ENCODE measurements at places on chromosomes 12 and 14. TPM values are rescaled to one million over a fixed set of nuclear protein-coding genes. Genes with fewer than 3 reads are reported as not detected.

- no peak for DNase-seq
These were observed 91.9 kb downstream of the SYNE3 start for GRCh38 chr14:95424529-95424928.

- DNase-seq = no peak
These were observed 19.8 kb upstream of the CHFR start for GRCh38 chr12:132907216-132907615.

DNA sequence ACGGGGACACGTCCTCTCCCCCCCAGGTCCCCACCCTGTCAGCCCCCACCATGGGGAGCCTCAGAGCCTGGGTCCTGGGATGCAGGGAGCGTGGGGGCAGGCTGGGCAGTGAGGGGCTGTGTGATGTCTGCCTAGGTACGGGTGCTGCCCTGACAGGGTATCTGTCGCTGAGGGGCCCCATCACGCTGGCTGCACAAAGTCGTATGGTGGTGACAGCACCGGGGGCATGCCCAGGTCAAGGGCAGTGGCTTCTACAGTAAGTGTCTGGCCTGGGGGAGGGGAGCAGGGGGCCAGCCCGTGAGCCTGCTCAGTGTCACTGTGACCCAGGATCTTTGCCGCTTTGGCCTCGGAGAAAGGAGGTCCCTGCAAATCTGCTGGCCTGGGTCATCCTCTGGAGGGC, 23.3 kb downstream of the PAPLN start:
- no peak for DNase-seq

GRCh38 chr14:102087762-102088011, 843 bp upstream of the HSP90AA1 start:
- DNase-seq = no peak

DNA sequence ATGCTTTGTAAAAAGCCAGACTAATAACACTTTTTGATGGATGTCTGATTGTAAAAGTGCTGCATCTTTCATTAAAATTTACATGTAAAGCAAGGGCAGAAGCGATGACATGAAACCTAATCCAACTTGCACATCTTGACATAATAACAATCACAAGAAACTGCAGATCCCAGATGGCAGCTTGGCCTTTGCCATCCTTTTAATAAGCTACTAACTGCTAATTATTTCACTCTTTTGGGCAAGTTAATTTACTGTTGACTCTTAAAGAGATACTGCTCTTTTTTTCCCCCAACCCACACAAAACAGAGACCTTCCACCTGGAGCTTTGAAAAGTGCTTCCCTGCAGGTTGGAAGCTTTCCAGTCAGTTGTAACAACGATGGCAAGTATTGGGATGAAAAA, 137.5 kb downstream of the NRXN3 start:
- no peak for DNase-seq

DNA sequence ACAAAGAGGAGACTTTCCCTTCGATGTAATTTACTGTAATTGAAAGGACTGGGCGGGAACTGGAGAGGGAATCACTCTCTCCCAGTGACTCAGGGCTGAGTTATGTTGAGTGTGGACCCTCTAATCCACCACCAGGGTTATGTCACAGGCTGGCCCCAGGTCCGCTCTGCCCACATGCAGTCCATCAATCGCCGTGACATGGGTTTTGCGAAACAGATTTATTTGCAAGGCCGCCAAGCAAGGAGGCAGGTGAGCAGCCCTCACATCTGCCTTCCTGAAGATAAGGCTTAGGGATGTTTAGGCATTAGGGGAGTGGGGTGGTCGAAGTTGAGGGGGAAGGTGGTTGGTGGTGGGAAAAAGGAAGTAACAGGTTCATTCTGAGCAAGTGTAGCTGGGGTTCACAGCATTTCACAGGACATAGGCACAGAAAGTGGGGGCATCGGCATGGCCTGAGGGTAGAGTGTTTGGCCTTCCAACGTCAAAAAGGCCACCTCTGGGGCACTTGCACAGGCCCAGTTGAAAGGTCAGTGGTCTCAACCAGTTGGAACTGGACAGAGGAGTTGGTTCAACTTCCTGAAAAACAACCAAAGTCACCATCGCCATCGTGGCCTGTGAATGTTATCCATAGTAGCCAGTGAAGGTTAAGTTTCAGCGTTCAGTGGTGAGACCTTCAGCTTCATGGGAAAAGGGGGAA, 66.9 kb downstream of the DNAH10 start:
- DNase-seq = no peak

- DNase-seq = no peak
These were observed 66.3 kb downstream of the VRK1 start for GRCh38 chr14:96863327-96863985.

- DNase-seq = no peak
These were observed 523 bp upstream of the REP15 start for GRCh38 chr12:27695556-27696292.

DNA sequence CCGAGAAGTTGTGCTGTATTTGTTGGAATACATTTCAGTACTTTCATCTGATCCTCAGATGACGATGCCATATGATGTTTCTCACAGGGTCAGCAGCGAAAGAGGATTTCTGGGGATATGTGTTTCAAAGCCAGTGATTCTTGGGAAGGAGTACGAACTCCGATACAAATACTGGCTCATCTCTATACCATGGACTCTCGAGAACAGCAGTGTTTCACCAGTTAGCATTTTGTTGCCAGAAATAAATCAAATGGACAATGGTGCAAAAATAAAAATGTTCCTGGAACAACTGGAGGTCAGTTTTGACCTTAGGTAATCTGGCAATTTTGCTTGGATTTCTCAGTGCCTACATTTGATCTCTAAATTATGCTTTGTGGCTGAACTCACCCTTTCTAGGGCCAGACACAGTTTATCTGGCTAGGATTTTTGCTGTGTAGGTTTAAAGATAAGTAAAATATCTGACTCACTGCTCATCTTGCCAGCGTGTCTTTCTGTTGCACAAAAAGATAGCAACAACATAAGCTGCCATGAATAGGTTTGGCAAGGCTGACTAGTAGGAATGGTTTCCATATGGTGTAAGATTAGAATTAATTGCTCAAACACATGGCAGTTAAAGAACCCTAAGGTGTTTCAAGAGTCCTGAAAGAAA, 11.0 kb upstream of the MGP start:
- no peak for DNase-seq

GRCh38 chr12:6538420-6539313, 4.3 kb downstream of the GAPDH start:
- no peak for DNase-seq

GRCh38 chr14:93949511-93950075, 22.4 kb downstream of the FAM181A start:
- DNase-seq = no peak

GRCh38 chr12:77339610-77340009, 274.2 kb upstream of the E2F7 start:
- no peak for DNase-seq

DNA sequence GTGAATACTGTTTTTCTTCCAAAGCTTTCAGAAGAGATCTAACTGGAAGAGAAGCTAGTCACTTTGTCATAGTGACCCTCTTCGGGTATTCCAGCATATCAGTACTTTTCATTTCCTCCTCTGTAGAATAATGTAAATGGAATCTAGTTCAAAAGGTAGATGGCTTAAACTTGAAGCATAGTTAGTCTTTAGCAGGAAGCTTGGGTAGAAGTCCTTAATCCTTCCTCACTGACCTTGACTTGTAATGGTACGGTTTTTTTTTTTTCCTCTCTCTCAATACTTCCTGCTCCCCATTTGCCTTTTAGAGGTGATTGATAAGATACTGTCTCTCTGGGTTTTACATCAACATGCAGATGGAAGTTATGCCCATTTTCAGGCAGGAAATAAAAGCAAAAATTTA, 1.7 kb downstream of the FBXO34 start:
- DNase-seq = no peak

DNA sequence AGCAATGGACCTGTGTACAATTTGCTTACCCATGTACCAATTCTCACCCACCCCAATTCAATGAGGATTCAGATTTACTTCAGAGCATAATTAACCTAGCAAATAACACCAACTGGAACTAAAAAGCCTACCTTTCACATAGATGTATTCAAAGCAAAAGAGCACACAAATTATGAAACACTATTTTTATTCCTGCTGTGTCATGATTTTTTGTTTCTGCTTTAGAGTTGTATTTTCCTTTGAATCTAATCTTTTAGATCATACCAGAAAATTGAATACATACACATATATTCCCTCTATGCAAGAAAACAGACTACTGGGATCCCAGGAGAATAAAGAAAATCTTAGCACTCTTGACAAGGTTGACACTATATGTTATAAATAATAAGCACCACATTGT, 5.9 kb downstream of the KICS2 start:
- no peak for DNase-seq

GRCh38 chr14:80264702-80265101, 53.4 kb upstream of the DIO2 start:
- DNase-seq = no peak

Gene C12orf50
- total RNA-seq = not detected

Gene OR8S1
- total RNA-seq = not detected

Gene BTBD6
- total RNA-seq = 15.9 TPM

Gene RNASE1
- 5.8 TPM for total RNA-seq

Gene ASPG
- 42.4 TPM for total RNA-seq

Gene FGF6
- not detected for total RNA-seq

Gene RNASE7
- total RNA-seq = not detected

Gene CLEC9A
- total RNA-seq = 0.14 TPM

Gene FLVCR2
- total RNA-seq = 8.7 TPM

Gene RHOJ
- 1.4 TPM for total RNA-seq

Gene TMEM119
- total RNA-seq = 0.25 TPM
